Fibroblast of skin of right biceps (primary cell): ENCODE measurements at places on chromosomes 13 and 19.

DNA sequence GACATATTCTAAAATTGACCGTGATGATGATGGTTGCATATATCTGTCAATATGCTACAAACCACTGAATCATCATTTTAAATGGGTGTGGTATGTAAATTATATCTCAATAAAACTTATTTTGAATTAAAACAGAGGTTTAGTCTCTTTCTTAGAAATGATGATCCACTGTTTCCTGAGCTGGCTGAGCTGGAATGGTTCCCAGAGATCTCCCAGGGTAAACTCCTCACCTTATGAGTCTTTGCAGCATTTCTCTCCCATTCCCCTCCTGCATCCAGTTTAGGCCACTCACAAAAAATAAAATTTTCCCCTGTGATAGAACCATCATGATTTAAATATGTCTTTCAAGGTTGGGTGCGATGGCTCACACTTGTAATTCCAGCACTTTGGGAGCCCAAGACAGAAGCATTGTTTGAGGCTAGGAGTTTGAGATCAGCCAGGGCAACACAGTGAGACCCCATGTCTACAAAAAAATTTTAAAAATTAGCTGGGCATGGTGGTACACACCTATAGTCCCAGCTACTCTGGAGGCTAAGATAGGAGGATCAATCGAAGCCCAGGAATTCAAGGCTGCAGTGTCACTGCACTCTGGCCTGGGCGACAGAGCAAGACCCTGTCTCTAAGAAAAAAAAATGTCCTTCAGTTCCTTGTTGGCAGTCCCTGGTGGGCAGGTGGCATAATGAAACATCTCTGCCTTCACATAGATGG, 46.1 kb downstream of the FLT1 start:
- no peak for DNase-seq

DNA sequence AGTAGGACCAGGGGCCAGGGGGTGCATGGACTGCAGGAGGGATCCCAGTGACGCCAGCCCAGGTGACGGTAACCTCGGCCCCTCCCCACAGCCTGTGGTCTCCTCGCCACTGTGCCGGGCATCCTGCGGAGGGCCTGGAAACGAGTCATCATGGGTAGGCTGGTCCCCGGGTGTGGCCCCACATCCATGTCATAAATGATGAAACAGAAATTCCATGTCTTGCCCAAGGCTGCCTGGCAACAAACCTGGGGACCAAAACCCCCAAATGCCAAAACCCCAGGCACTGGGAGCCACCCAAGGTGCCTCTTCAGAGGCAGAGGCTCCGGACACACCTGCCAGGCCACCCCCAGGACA, 20.9 kb downstream of the MAP2K2 start:
- peak; percentile 11 for DNase-seq

DNA sequence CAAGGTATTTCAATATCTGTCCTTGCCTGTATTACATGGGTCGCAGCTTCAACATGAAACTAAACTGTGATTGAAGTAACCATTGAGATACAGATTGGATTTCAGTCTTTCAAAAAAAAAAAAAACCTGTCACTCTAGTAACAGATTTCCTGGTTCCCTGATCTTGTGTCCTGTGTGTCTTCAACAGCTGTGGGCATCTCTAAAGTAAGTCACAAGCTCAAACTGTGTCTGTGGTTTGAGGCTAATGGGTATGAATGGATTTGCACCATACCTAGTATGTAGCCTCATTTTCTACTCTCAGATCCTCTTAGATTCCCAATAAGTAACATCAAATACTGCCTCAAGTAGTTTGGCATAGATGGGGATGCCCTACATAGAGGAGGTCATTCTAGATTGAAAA, 300.1 kb downstream of the COG6 start:
- DNase-seq: no peak

DNA sequence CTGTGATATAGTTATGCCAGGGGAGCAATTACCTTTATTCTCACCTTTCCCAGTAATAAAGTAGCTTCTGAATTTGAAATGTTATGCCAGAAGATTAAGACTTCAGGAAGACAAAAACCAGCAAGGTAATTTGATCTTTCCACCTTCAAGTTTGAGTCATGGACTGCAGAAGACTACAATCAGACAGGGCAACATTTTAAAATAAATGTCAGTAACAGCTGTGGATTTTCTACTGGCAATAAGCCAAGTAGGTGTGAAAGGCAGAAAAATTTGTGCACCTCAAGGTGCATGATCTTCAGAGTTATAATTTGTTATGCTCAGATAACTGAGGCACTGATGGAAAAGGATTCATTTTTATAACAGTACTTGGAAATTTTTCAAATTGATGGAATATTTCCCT, 54.9 kb downstream of the SLITRK1 start:
- DNase-seq: no peak

- peak; percentile 2 for DNase-seq
Observed at GRCh38 chr13:86601351-86601750, 802.1 kb upstream of the SLITRK6 start.

- DNase-seq: no peak
Observed at GRCh38 chr19:309206-309565, 18.0 kb upstream of the PLPP2 start.

- DNase-seq: no peak
Observed at GRCh38 chr19:38919837-38920601, 8.0 kb upstream of the CCER2 start.

DNA sequence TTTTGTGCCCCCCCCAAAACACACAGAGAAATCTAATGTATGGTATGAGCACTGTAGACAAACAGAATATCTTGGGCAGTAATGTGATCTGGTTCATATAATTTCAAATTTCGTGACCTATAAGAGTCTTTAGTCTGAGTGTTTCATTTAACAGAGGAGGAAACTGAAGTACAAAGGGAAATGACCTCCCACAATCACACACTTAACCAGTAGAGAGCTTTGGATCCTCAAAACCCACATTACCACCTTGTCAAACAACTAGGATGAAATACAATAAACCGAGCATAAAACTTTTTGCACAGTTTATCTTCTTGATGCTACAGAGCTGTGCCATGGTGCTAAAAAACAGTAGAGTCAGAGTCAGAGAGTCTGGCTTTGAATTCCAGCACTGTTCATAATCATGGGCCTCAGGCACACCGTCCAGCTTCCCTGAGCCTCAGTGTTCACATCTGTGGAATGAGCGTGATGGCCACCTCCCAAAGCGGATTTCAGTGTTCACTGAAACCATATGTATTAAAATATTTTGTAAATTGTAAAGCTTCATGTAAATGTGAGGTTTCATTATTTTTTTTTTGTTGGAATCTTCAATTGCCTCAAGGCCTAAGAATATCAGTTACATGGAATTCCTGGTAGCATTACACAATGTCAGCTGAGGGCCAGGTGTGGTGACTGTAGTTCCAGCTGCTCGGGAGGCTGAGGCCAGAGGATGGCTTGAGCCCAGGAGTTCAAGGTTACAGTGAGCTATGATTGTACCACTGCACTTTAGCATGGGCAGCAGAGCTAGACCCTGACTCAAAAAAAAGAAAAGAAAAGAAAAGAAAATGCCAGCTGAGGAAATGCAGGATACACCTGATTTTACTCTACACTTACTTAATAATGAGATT, 126.4 kb upstream of the FRY start:
- DNase-seq: no peak

DNA sequence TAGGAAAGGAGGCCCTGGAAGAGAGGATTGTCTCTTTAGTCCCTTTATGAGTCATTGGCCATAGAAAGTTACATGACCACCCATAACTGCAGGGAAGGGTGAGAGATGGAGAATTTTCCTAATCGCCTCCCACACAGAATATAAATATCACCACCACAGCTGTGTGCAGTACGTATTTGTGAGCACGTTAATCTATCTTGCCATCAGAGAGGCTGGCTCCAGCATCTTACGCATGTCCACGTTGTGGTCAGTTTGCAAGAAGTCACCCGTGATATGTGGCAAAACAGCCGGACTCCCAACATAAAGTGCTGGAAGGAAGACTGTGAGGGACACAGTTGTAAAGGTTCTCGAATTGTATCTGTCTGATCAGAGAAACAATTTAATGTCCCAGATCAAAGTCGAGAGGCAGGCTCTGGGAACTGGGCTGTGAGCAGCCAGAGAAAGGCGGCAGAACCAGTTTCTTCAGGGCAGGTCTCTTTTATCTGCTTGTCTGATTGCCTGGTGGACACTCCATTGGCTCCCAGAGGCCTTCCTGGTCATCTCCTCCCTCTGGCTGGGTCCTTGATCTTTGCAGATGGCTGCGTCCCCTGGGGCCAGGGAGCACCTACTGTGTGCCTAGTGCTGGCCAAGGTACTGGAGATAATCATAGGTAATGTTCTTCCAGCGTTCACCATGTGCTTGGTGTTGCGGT, 74.9 kb downstream of the SIPA1L3 start:
- peak; percentile 18 for DNase-seq

DNA sequence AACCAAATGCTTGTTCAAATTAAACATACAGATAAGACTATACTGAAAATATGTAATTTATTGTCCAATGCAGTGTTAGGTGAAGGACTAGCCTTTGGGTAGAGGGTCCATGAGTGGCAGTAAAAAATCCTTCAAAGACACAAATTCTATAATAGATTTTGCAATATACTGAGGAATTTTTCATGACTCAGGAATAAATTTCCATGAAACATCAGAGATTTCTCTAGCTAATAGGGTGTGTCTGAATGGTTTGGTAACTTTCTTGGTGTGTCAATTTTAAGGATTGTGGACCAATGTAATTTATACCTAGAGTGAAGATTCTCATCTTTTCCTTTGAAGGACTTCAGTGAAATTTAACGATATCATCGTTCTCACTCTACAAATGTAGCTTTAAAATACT, 546.7 kb downstream of the SLITRK5 start:
- DNase-seq: no peak

GRCh38 chr13:83100237-83100636, 782.0 kb downstream of the SLITRK1 start:
- no peak for DNase-seq

DNA sequence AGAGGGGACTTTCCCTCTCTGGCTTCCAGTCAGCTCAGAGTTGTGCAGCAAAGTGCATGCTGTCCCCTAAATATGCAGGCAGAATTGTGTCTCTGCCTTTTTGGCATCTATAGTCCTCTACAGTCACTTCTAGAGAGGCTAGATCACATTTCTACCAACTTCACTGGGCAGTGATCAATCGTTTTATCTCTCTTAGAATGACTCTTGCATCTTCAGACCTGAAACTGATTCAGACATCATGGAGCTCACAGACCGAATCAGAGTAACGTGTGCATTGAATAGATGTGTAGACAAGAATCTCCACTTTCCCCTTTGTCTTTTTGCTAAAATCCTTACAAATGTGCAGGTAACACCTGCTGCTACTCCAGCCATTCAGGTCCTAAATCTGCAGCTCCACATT, 6.2 kb downstream of the ZNF253 start:
- no peak for DNase-seq

- DNase-seq: no peak
Observed at GRCh38 chr13:111187960-111188541, 72.9 kb downstream of the ARHGEF7 start.
